ENCODE measurements at places on chromosomes 4 and X. TPM values are rescaled to one million over a fixed set of nuclear protein-coding genes. Genes with fewer than 3 reads are reported as not detected.

Gene HSFX4
- total RNA-seq, result not detected

- peak; percentile 41 for DNase-seq
Measured at GRCh38 chrX:10648614-10649013, 28.2 kb upstream of the MID1 start.

DNA sequence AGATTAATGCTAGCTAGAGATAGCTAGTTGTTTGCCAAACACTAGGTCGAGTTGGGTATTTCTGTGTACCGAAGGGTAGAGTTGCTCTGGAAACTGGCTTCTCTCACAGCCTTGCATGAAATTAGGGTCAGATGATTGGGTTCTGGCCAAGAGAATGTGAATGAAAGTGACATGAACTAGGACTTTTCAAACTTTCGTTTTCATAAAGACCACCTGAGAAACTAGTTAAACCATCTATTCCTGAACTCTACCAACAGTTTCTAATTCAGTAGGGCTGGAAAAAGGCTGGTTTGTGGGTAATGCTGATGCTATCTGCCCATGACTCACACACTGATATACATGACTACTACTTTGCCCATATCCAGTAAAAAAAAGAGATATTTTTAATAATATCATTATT is 157.6 kb downstream of the GASK1B start:
- DNase-seq, result peak; percentile 25

Gene PAGE2
- not detected for total RNA-seq

Gene YIPF7
- 4.8 TPM for total RNA-seq

Gene PFKFB1
- 0.21 TPM for total RNA-seq

DNA sequence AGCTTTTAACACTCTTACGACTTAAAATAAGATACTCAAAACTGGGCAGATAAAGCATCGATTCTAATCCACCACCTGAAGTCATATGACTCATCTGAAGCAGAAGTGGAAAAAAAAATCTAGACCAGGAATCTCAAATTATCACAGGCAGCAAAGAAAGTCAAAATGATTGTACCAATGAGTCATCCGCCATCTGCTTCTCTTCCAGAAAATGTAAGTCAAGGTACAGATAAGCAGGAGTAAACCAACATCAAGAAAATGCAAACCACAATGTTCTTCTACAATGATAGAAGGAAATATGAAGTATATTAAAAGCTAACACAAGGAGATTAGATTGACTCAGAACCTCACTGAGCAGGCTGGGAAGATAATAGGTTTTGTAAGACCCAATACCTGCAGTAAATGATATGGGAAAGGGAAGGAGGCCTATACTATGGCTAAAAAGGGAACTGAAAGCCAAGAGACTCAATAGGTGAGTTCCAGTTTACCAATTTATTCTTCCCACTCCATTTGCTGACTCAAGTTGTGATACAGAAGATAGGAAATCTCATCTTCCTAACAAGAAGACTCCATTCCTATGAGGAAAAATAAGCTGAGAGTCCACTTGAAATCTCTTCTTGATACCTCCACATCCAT is 88.4 kb upstream of the TET2 start:
- no peak for DNase-seq

GRCh38 chrX:47633689-47634590 is 4.2 kb upstream of the CFP start:
- no peak for DNase-seq

GRCh38 chrX:136122207-136122606 is 25.1 kb upstream of the FHL1 start:
- no peak for DNase-seq

- DNase-seq, result no peak
Measured at GRCh38 chr4:3007724-3008123, 44.4 kb downstream of the GRK4 start.

DNA sequence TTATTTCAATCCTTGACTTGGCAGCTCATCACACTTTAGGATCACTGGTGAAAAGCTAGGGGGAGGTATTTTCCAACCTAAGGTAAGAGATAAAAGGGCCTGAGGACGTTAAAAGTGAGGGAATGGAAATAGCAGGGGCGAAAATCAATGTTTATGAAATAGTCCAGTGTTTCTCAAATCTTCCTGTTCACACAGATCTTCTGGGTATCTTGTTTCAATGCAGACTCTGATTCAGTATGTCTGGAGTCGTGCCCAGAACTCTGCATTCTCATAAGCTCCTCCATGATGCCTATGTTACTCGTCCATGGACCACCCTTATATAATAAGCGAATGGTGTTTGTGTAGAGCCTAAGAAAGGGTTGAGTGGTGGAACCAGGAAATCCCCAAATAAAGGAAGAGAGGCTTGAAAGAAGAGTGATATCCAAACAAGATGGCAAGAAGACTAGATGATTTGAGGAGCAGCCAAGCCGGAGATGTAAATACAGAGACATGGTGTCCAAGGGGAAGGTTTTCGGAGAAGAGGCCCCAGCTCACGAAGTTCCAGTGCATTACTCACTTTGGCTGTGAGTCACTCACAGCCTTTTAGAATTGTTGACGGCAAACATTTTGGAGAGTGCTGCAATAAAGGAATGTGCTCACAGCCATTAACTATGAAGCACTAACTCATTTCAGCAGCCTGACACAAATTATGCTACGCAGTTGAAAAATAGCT is 215.6 kb upstream of the PPARGC1A start:
- DNase-seq, result peak; percentile 67

Measured in tongue (tissue), 3 donors.